ENCODE measurements at places on chromosomes 6 and 20.
A peak's percentile ranks its signal among the peaks of the same experiment; 100 is the strongest.

DNA sequence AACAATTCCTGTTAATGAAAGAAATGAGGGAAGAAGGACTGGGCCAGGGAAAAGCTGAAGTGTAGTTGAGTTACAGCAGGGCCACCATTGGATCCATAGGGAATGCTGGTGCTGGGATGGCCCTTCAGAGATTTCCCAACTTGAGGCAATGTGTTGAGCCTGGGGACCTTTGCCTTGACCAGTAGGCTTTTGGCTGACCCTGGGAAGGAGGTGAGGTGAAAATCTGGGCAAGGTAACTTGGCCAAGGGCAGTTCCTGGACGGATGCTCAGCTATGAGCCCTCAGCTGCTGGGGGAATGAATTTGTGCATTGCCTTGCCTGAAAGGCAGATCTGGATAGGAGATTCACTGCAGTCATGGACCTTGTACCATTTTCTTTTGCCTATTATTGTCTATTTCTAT is 20.4 kb downstream of the UTRN start:
- no peak for DNase-seq

DNA sequence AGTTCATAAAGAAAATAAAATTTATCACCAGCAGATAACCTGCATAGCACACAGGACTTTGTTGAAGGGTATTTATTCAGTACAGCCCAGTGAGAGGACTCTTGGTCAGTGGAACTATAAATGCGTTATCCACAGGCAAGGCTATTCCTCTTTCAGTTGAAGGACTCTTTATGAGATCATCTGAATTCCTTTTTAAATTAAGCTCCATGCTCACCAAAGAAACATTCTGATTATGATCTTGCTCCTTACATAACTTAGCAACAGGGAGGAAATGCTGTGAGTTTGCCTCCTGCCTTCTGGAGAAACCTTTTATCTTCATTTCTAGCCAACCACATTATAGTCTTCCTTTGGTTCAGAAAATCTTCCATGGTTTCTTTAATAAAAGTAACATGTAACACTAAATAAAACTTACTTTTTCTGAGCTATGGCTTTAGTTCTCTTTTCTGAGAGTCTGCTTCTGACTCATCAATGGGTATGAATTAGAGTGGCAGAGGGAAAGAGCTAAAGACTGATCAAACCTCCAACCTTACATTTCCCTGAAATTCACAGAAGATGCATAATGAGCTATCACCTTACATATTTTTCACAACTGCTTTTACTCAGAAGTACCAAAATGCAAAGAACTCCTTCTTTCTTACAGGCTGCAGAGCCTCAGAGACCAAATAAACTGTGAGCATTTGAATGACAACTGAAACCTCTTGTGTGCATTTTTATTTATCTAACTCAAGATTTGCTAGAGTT is 267.2 kb downstream of the ADGRG6 start:
- DNase-seq = peak; percentile 51

- no peak for DNase-seq
Observed at GRCh38 chr6:143939364-143939763, 68.7 kb downstream of the PLAGL1 start.

DNA sequence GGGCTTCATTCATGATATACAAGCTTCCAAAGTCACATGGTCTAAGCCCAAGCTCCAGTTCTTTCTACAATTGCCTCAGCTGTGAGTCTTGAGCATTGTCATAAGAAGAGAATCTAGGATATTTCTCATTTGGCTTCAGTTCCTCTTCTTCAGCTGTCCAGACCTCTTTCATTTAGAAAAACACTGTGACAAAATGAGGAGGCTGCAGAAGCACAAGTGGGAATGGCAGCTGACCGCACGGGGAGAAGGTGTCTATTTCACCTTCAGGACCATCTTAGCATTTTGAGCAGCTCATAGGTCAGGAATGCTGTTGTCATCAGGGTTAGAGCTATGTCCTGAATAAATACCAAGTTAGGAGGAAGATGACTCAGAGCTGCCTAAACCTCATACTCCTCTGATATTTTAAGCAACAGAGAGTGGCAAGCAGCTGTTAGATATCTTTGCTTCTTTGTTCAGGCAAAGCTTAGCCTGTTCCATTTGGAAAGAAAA is 390.1 kb upstream of the CITED2 start:
- DNase-seq = peak; percentile 91

GRCh38 chr20:10590950-10591671 is 82.7 kb downstream of the JAG1 start:
- no peak for DNase-seq
